ENCODE measurements at places on chromosomes 12 and 14.
A peak's percentile ranks its signal among the peaks of the same experiment; 100 is the strongest.

- no peak for DNase-seq
These were observed 62.6 kb downstream of the FAR2 start for GRCh38 chr12:29211696-29212095.

DNA sequence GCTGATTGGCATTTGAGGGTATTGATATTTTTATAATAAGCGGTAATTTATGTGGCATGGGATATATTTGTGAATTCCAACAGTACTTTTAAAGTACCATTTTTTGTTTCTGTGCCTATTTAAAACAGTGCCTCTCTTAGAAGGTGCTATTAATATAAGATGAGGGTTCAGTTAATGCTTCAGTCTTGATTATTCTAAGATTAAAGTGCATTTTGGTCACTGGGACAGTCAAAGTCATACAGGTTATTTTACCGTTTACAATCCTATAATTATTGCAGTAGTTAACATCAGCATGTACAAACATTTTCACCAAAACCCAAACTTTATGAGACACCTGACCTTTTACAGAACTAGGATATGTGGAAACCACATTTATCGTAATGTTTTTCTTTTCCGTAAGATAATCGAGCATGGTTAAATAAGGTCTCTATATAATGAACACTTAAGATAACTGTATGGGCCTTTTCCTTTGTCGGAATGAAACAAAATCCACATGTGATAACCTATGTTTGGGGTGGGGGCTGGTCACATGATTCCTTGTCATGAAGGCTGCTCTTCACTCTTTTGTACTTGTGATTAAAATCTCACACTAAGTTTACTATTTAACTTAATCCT, 37.7 kb upstream of the DNM1L start:
- DNase-seq = no peak

GRCh38 chr12:72491426-72491825, 219.3 kb downstream of the TRHDE start:
- no peak for DNase-seq

- no peak for DNase-seq
These were observed 97.7 kb downstream of the PPM1A start for GRCh38 chr14:60346706-60347105.

DNA sequence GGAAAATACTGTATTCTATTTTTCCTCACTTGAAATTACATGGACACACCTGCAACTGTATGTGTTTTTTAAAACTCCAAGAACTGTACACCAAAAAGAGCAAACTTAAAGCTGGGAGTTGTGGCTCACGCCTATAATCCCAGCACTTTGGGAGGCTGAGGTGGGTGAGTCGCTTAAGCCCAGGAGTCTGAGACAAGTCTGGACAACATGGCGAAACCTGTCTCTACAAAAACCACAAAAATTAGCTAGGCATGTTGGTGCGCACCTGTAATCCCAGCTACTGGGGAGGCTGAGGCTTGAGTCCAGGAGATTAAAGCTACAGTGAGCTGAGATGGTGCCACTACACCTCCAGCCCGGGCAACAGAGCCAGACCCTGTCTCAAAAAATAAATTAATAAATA, 95.9 kb downstream of the SINHCAF start:
- no peak for DNase-seq

DNA sequence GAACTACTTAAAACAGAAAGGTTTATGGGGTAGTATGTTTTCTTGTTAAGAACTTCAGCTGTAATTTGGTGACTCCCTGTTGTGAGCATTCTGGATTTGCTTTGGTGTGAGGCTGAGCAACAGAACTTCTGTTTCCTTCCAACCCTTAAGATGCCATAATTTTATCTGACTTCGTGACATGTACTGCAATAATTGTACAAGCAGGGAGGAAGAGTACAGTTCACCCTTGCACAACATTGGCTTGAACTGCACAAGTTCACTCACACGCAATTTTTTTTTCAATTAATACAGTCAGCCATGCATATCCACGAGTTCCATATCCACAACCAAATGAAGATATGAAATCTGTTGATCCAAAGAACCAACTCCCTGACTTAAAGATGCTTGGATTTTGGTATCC, 42.9 kb upstream of the ANKS1B start:
- no peak for DNase-seq

DNA sequence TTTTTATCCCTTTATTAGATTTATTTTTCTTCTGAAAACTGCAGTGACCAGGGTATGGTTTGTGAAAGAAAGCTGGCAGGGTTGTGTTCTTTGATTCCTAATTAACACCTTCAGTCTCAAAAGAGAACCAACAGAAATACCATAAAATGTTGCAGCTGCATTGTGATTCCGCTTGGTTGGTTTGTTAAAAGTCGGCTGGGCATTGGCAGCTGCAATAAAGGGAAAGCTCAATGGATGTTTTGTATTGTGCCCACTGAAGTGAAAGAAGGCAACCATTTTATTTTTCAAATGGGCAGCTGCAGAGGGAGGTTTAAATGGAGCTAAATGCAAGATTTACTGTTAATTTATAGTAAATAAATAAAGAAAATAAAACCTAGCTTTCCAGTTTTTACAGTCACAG, 16.7 kb downstream of the LGR5 start:
- no peak for DNase-seq

DNA sequence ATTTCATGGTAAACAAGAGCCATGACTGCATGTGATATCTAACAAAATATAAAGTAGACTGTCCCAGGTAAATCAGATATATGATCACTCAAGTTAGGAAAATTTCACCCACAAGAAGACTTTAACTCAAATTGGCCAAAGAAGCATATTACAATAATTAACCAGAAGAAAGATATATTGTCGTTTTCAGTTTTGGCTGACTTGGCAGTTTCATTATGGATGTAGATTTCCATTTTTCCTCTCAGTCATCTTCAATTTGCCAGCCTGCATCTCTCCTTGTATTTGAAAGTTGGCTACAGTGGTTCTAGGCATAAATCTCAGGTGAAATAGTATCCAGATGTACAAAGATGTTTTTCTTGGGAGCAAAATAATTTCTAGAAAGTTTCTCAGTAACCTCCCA, 761.6 kb downstream of the LRFN5 start:
- no peak for DNase-seq

DNA sequence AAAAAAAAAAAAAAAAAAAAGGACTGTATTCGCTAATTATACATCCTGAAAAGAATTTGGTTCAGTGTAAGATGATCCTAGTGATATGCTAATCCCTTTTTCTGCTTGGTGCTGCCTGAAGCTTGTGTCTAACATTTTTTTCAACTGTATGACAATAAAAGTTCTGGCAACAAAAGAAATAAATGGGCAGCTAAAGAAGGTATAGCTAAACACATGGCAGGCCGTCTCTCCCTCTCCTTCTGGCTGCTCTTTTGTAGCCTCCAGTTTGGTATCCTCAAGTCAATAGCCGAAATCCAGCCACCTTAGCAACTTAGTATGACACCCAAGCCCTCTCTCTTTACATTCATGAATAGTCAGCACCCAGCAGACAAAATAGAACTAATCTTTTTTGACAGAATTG, 198.3 kb upstream of the OTX2 start:
- no peak for DNase-seq

DNA sequence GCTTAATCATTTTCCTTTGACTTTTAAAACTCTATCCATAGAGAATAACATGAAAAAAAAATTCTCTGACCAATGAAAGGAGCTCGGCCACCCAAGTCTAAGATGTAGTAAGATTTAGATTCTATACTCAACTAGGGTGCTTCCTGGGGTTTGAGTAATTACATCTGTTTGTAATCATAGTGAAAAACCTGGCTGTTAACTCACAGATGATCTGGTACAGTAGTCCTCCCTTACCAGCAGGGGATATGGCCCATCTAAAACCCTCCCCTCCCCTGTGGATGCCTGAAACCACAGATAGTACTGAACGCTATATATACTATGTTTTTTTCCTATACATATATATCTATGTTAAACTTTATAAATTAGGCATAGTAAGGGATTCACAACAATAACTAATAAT, 89.2 kb downstream of the DAAM1 start:
- DNase-seq = no peak

GRCh38 chr12:59710004-59710628, 114.3 kb downstream of the SLC16A7 start:
- no peak for DNase-seq

DNA sequence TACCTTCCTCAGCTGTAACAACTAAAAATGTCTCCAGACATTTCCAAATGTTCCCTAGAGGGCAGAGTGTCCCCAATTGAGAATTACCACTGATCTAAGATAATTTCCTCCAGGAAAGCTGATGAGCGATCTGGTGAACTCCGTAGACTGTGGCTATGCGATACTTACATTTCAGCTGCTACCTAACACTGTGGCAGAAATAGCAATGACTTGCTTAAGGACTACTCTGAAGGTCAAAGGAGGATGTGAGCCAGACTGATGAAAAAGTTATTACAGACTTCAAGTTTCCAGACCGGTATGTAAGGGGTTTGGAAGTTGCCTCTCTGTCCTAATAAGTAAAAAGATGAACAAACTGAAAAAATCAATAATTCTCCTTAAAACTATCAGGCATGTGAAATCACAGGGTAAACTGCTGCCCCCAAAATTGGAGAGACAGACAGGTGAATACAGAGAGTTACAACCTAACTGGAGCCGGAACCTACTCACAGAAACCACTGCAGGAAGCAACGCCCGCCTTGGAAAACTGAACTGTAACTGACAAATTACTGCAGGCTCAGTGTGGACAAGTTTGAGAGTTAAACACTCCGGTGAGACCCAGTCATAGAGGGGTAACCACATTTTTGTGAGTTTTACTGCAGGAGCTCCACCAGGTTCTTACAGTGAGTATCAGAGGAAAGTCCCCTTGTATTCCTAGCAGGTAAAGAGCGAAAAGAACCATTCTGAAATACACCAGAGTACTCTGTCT, 60.0 kb upstream of the PARP11 start:
- peak; percentile 57 for DNase-seq

DNA sequence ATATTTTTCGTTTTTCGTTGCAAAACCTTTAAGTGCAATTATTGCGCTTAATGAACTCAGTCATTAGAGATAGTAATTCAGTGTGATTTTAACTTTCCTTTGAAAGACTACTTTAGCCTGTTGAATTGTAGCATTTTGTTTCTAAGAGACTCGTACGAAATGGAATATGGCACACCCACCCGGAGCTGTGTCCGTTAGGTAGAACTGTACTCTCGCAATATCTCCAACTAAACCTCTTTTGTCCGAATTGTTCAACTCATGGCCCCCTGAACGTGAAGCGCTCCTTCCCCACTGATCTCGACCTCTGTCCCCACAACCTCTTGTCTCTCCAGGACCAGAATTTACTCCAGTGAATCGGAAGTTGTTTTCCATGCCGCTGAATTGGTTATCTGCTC, 800 bp downstream of the PCNX4 start:
- peak; percentile 12 for DNase-seq

GRCh38 chr12:115898670-115899069, 378.8 kb downstream of the MED13L start:
- DNase-seq = peak; percentile 12
